Hippocampal formation (tissue), 2 donors: ENCODE measurements at places on chromosomes 2 and 18.

GRCh38 chr2:132782176-132782783 is 112.3 kb upstream of the LYPD1 start:
- no peak for DNase-seq

GRCh38 chr2:224778474-224778877 is 62.3 kb upstream of the CCDC195 start:
- peak; percentile 32 for DNase-seq

DNA sequence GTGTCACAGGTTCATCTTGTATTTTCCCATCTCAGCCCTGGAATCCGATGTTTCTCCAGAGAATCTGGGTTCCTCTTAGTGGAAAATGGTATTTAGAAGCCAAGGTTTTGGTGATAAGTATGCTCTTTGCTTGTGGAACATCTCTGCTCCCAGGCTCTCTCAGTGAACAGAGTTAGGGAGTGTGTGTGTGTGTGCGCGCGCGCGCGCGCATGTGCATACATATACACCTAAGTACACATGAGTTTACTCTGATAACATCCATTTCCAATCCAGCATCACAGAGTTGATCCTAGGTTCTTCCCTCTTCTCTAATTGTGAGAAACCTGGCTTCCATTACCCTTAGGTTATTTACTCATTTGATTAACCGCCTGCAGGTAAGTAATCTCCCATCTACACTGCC is 41.7 kb downstream of the ABCG8 start:
- DNase-seq, result no peak

DNA sequence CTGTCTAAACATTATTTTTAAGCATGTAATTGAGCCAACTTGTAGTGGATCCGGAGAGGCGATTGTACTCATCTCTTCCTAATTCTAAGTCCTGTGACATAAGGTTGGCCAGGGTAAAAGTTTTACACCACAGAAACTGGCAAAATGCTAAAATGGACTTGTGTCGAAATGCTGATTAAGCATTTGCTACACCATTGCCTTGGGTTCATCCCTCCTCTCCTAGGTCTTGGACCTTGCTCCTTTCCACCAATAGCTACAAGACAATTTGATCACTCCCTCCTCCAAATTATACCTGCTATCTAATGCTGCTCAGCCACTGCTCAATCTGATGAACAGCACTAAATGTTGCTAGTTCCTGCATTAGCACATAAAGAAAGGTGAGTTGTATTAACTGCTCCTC is 132.7 kb upstream of the EPC2 start:
- no peak for DNase-seq

GRCh38 chr2:64007924-64008323 is 11.3 kb downstream of the VPS54 start:
- DNase-seq, result no peak

- no peak for DNase-seq
Observed at GRCh38 chr2:40178971-40179370, 272.9 kb downstream of the SLC8A1 start.

DNA sequence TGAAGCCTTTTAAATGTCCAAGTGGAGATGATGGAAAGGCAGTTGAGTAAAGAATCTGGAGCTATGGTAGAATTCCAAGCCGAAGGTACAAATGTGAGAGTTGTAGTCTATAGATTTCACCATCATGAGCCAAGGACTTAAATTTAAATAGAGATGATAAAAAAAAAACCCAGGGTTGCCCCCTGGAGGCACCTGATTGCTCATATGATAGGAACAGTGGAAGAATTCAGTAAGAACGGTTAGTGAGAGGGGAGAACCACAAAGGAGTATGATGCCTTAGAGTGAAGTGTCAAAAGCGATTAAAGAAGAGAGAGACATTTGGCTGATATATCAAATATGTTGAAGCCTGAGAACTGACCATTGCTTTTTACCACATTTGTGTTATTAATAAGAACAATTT is 11.9 kb downstream of the NYAP2 start:
- no peak for DNase-seq

DNA sequence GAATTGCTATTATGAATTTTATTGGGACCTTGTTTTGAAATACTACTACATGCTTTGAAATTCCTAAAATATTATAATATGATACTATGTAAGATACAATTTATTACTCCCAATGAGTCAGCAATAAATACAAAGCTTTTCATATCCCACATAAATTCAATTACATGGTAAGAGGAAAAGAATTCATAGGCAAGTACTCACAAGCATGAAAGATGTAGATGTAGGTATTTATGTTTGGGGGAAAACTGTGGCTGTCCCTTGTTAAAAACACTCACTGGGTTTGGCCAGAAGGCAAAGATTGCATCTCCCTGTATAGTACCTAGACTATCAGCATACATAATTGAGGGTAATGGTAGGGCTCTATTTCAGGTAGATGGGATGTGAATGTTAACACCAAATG is 90.4 kb downstream of the MBD2 start:
- DNase-seq, result no peak

- no peak for DNase-seq
Observed at GRCh38 chr2:152284398-152284797, 50.6 kb upstream of the FMNL2 start.

- no peak for DNase-seq
Observed at GRCh38 chr2:20667531-20668401, 822 bp downstream of the GDF7 start.

GRCh38 chr2:7574385-7574784 is 657.2 kb downstream of the RNF144A start:
- DNase-seq, result no peak

GRCh38 chr2:132896073-132896472 is 226.1 kb upstream of the LYPD1 start:
- no peak for DNase-seq

DNA sequence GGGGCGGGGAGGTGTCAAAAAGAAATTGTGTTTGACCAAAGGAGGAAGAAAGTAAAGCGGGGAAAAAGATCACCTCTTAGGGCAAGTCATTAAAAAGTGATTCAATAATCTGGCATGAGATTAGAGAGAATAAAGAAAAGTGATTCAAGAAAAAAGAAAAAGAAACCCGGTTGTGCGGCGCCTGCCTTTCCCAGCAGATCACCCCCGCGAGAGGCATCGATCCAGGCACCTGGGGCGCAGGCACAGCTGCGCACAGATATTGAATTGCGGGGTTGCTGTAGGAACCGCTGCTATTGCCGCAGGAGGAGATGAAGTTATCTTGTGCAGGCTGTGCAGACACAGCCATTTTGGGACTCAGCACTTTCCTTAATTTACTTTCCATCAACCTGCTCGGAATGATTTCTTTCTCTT is 71.2 kb downstream of the PLB1 start:
- peak; percentile 45 for DNase-seq

- DNase-seq, result no peak
Observed at GRCh38 chr2:201363857-201364560, 6.9 kb upstream of the FLACC1 start.

- DNase-seq, result no peak
Observed at GRCh38 chr18:74989134-74989533, 219.8 kb downstream of the PTGR3 start.

DNA sequence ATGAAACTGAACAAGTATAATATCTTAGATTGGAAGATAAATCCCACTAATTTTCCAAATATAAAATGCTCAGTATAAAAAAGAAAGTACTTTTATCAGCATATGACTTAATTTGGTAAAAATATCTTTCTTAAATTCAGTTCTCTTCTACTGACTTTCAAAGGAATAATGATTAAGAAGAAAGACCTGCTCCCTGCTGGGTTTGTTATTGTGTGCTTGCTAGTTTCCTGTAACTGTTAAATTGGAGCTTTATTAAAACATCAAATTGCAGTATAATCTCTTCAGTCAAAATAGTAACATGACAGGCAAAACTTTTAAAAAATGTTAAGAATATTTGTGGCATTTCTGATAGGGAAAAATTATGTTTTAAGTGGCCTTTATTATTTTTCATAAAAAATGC is 1317.4 kb upstream of the CDH2 start:
- DNase-seq, result no peak

DNA sequence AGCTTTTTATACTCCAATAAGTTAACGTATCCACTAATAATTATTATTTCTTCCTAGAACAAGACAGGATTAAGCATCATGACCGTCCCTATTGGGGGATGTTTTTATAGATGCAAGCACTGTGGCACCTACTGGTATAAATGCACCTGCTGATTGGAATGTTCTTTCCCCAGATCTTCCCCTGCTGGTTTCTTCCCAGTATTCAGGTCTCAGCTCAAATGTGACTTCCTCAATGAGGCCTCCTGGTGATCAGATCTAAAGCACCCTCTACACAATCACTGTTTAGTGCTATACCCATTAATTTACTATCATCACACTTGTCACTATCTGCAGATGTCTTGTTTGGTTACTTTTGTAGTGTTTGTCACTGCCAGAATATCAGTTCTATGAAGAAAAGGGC is 3.9 kb upstream of the TYMS start:
- DNase-seq, result no peak

GRCh38 chr2:3201281-3201680 is 176.3 kb downstream of the EIPR1 start:
- DNase-seq, result no peak

- DNase-seq, result no peak
Observed at GRCh38 chr18:23710068-23710527, 20.8 kb downstream of the LAMA3 start.

DNA sequence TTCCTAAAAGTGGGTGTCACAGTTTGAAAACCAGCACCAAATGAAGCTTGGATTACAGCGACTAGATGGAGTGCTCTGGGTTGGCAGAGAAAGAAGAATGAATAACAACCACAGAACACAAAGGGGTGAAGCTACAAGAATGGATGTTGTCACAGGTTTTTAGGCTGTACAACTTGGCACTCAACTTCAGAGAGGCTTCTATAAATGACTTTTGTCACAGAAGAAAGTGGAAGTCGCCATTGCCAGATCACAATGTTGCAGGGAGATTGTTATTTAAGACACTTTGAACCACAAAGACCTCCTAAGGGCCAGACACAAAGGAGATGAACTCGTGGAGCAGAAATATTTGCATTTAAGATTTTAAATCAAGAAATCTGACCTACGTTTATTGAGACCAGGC is 354.2 kb downstream of the CDH7 start:
- no peak for DNase-seq

- DNase-seq, result no peak
Observed at GRCh38 chr2:58629545-58630119, 388.5 kb upstream of the FANCL start.

- no peak for DNase-seq
Observed at GRCh38 chr2:198890490-198890889, 567.2 kb downstream of the SATB2 start.

GRCh38 chr2:18186816-18187613 is 308.5 kb downstream of the KCNS3 start:
- no peak for DNase-seq

DNA sequence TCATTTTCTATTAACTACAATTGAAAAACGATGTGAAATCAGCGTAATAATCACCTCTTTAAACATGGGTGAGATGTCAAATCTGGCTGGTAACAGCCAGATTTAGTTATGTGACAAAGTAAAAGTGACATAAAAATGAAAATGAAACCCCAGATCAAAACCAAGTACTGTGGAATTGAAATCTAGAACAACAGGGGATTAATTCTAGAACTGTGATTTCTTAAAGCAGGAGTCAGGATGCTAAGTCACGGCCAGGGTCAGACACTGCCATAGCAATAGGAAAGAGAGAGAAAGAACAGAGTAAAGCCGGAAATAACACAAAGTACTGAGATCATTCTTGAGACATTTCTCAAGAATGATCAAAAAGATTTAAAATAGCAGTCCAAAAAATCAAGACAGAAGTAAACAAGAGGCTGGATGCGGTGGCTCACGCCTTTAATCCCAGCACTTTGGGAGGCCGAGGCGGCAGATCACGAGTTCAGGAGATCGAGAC is 1183.7 kb upstream of the NXPH2 start:
- DNase-seq, result no peak

- DNase-seq, result no peak
Observed at GRCh38 chr2:40625849-40626248, 174.0 kb upstream of the SLC8A1 start.

DNA sequence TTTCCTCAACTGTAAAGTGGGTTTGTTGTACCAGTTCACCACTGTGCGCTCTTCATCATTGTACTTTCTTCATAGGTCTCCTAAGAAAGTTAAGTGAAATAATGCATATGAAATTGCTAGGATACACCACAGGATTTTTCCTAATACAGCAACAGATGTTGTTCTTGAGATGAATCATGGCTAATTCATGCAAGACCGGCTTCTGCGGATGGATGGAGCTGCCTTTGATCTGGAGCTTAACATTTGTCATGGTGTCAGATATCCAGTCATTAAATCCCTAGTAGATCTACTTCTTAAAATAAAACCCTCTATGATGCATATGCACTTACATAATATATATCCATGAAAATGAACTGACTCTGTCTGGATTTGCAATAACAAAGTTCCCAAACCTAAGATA is 114.1 kb downstream of the COL6A3 start:
- no peak for DNase-seq

DNA sequence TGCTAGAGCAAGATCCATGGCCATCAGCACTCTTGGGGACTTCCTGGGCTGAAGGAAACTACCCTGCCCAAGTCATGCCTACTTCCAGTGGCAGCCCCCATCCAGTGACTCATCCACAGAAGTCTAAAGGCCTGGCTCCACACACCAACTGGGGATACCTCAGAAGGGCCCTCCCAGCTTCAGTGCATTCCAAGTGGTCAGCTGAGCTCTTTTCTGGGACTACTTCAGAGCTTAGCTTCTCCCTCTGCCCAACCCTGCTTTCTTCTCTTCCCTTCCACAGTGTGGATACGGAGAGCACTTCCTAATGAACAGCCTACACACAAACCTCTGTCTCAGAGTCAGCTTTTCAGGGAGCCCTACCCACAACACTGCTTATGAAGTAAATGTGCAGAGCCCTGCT is 66.5 kb downstream of the CLHC1 start:
- DNase-seq, result no peak

- no peak for DNase-seq
Observed at GRCh38 chr2:117232305-117232704, 582.2 kb upstream of the DDX18 start.

GRCh38 chr2:97907369-97908100 is 88.2 kb downstream of the TMEM131 start:
- DNase-seq, result no peak

- DNase-seq, result no peak
Observed at GRCh38 chr2:238476258-238476657, 49.5 kb downstream of the ASB1 start.

GRCh38 chr18:12470382-12471075 is 62.8 kb downstream of the PRELID3A start:
- DNase-seq, result no peak

DNA sequence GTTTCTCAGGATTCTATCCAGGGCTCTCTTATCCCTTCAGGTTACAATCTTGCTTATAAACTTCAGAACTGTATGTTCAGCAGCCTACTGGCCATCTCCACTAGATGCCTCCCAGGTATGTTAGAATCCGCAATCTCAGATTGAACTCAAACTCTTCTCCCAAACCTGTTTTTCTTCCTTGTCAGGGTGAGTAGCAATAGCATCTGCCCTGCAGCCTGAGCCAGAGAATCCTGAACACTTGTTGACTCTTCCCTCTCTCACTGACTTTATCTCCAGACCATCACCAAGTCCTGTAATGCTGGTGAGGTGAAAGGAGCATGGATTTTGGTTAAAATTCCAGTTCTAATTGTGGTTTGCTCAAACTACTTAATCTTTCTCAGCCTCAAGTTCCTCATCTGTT is 82.6 kb upstream of the ALPP start:
- no peak for DNase-seq
